Fibroblast of the aortic adventitia (primary cell): ENCODE measurements at places on chromosomes 13 and 19.

- no peak for DNase-seq
Measured at GRCh38 chr19:27750391-27751043, 1462.4 kb downstream of the UQCRFS1 start.

DNA sequence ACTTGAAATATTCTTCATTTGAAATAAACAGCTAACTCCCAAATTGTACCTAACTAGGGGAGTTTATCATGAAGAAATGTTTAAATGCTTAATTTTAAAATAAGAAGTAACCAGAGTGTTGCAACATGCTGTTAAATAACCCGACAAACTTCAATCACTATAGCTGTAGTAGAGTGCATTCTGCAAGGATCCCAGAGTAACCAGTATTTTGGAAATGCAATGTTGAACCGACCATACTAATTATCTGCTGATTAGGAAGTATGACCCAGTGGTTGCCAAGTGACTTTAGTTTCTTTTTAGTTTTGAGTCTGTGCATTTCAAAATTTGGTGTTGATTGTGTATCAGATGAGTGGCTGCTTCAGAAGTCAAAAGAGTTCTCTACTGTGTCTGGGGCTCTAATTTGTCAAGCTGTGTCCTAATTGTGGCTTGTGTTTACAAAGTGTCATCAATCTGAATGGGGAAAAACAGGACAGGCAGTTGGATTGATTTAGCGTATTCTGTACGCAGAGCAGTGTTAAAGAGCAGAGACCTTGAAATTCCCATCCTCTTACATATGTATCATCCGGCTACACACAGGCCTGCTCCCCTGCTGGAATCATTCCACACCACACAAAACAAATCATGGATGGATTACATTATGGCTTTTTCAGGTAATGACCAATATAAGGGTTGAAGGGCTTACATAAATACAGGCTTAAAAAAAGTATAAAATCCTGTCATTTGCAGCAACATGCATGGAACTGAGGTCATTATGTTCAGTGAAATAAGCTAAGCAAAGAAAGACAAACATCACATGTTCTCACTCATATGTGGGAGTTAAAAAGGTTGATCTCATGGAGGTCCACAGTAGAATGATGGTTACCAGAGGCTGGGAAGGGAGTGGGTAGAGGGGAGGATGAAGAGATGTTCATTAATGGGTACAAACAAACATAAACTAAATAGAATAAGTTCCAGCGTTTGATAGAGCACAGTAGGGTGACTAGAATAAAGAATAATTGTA, 351.5 kb downstream of the KLF12 start:
- no peak for DNase-seq

GRCh38 chr13:69306766-69307165, 800.9 kb upstream of the ATXN8OS start:
- no peak for DNase-seq

DNA sequence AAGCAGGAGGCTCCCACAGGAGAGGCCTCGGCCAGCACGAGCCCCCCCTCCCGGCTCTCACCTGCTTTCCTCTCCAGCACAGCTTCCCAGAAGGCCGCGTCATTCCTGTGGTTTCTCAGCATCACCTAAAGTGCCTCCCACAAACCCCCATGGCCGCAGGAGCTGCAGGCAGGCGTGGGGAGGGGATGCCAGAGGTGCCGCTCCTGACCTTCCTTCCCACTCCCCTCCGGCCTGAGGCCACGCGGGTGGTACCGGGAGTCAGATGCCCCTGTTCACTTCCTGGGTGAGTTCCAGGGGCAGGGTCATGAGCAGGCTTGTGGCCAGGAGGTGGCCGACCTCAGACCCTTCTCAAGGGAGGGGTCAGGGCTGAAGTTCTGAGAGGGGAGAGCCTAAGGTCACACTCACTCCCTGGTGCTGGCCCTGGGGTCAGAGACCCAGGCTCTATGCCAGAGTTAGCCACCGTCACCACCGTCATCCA, 14.4 kb upstream of the NPAS1 start:
- DNase-seq = no peak
